HuH-7 (cell line): ENCODE measurements at places on chromosomes 16 and 17.

DNA sequence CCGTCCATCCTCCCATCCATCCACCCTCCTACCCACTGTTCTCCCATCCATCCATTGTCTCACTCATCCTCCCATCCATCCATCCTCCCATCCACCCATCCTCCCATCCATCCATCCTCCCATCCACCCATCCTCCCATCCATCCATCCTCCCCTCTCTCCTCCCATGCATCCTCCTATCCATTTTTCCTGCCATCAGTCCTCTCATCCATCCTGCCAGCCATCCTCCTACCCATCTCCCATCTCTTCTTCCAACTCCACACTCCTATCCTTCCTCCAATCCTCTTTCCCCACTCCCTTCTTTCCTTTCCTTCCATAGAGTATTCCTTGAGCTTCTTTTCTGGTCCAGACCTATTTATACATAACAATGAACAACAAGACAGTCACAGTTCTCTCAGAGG lies 12.1 kb downstream of the DRC7 start:
- DNase-seq = no peak

- DNase-seq = no peak
Measured at GRCh38 chr17:65557349-65558310, 3.8 kb downstream of the AXIN2 start.

GRCh38 chr17:81429821-81430551 lies 34.7 kb downstream of the BAHCC1 start:
- no peak for DNase-seq

DNA sequence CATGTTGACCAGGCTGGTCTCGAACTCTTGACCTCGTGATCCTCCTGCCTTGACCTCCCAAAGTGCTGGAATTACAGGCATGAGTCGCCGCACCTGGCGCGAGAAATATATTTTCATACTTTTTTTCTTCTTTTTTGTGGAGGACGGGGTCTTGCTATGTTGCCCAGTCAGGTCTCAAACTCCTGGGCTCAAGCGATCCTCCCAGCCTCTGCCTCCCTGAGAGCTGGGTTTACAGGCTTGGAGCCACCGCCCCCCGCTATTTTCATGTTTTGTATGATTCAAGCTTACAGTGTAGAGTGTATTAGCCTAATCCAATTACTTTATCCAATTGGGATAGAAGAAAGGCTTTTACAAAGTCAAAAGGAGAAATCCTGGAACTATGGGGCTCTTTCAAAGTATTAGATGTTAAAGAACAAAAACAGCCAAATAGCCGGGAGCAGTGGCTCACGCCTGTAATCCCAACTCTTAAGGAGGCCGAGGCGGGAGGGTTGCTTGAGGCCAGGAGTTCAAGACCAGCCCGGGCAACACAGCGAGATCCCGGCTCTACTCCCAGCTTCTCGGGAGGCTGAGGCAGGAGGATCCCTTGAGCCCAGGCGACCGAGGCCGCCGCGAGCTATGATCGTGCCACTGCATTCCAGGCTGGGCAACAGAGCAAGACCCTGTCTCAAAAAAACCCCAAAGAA lies 1.4 kb upstream of the MAP1LC3B start:
- DNase-seq = no peak

DNA sequence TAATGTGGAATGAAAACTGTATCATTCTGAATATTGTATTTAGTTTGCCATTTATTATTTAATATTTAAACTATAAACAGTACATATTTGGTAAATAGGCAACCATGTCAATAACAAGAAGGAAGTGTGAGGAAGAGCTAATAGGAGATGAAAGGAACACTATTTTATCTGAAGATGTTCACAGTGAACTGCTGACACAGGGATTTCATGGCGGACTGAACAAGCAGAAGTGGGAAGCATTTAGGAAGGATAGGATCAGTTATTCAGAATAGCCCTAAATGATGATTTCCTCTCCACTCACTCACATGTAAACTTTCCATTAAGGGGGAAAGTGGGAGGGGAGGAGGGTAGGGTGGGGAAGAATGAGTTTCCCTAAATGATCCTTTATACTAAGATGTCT lies 682.4 kb downstream of the TOX3 start:
- no peak for DNase-seq

- no peak for DNase-seq
Measured at GRCh38 chr17:45791935-45792334, 7.8 kb downstream of the CRHR1 start.

GRCh38 chr17:1714427-1714979 lies 4.3 kb upstream of the TLCD2 start:
- peak; percentile 77 for DNase-seq

- DNase-seq = no peak
Measured at GRCh38 chr17:49783071-49783715, 5.3 kb upstream of the KAT7 start.

DNA sequence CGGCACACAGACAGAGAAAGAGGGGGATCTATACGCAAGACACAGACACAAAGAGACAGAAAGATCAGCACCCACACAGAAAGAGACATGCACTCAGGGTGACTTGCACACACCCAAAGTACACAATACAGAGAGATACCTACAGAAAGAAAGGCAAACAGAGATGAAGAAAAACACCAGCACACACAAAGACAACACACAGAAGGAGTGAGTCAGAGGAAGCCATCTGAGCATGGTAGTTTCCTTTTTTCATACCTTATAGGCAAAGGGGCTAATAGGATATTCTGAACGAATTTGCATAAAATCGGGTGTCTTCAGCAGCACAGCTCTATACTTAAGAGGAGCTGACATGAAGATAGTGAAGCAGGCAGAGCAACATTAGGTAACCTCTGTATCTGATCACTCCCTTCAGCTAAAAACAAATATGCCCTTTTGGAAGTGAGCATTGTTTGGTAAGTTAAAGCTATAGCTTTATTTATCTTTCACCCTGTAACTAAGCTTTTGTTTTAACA lies 198.6 kb downstream of the AATF start:
- DNase-seq = peak; percentile 11

DNA sequence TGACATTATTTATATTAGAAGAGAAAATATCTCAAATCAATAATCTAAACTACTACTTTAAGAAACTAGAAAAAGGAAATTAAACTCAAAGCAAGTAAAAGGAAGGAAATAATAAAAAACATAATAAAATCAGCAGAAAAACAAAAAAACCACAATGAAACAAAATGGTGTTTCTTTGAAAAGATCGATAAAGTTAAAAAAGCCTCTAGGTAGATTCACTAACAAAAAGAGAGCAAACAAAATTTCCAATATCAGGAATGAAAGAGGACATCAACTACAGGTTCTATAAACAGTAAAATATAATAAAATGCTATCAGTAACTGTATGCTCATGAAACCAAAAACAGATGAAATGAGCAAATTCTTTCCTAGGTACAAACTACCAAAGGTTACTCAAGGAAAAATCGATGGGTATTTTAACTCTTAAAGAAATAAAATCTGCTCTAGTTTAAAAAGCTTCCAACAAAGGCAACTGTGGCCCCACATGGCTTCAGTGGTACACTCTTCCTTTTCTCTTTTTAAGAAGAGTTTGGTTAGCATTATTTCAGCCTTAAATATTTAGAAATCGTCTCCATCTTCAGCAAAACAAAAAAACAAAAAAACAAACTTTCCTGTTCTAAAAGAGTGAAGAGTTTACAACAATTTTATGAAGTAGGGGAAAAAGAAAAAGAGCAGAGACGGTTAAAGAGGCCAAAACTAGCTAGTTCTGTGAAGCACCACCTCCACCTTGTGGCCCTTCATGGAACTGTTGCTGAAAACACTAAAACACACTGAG lies 102.2 kb downstream of the TRIM37 start:
- DNase-seq = peak; percentile 23

- DNase-seq = no peak
Measured at GRCh38 chr16:66065925-66066324, 300.6 kb upstream of the CDH5 start.

DNA sequence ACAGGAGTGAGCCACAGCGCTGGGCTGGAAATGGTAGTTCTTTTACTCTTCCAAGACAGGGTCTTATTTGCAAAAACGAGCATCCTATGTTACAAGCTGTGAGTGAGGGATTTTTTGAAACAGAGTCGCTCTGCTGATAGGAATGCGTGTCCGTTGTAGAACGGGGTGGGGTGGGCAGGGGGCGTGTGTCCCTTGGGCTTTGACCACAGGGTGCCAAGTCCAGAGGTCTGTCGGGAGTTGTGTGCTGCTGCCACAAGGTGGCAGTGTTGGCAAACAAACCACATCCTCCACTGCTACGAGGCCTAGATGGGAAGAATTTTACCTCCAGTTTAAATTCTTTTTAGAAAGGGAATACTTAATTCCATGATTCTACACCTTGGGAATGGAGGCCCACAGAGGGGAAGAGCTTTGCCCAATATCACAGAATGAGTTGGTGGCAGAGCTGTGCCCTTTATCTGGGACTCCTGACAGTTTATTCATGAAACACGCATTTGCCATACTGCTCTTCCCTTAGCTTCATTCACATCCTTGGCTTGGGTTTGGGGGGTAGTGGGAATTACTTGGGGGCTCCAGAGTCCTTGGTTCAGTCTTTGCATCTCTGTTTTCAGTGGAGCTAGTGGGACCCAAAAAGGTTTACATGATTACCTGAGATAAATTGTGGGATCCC lies 30.6 kb upstream of the ETV4 start:
- DNase-seq = peak; percentile 74

DNA sequence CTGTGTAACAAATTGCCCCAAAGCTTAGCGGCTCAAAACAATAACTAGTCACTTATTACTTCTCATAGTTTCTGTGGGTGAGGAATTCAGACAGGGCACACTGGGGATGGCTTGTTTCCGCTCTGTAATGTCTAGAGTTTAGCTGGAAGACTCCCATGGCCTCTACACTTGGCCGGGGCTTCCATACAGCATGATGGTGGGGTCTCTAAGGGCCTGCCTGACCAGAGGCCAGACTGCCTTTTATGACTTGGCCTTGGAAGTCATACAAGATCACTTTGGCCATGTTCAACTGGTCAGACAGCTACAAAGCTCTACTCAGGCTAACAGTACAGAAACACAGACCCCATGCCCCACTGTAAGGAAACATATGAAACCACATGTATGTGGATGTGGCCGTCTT lies 8.2 kb downstream of the GLP2R start:
- no peak for DNase-seq
